ENCODE measurements at places on chromosomes 12 and 14.

GRCh38 chr12:82862069-82862841 is 175.5 kb downstream of the TMTC2 start:
- DNase-seq, result no peak

- no peak for DNase-seq
These were observed 26.8 kb downstream of the CCDC177 start for GRCh38 chr14:69547701-69548348.

- DNase-seq, result no peak
These were observed 398.1 kb downstream of the NOVA1 start for GRCh38 chr14:26199590-26200370.

- no peak for DNase-seq
These were observed 588 bp upstream of the GRIN2B start for GRCh38 chr12:13981990-13982389.

DNA sequence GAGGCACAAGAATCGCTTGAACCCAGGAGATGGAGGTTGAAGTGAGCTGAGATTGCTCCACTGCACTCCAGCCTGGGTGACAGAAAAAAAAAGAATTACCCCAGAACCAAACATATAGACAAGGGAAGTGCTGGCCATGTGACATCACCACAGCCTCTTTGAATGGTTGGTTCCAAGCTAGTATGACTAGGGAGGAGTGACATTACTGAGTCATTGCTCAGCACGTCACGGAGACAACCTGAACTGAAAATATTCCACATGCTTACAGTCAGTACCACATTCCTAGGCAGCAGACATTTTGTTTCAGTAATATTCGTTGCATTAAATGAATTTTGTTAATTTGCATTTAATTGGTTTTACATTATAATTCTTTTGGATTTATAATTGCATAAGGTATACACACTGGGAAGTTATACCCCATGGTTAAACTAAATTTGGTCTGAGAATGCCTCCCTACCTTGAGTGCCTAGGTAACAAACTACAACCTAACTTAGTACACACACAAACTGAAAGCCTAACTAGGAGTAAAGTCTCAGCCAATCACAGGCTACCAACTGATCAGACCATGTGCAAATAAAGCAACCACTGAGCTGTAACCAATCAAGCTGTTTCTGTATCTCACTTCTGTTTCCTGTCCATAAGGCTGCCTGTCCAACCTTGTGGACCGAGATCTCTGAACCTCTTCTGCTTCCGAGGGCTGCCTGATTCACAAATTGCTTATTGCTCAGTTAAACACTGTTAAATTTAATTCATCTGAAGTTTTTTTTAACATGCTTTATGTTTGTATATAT is 164.4 kb downstream of the CAND1 start:
- DNase-seq, result no peak

DNA sequence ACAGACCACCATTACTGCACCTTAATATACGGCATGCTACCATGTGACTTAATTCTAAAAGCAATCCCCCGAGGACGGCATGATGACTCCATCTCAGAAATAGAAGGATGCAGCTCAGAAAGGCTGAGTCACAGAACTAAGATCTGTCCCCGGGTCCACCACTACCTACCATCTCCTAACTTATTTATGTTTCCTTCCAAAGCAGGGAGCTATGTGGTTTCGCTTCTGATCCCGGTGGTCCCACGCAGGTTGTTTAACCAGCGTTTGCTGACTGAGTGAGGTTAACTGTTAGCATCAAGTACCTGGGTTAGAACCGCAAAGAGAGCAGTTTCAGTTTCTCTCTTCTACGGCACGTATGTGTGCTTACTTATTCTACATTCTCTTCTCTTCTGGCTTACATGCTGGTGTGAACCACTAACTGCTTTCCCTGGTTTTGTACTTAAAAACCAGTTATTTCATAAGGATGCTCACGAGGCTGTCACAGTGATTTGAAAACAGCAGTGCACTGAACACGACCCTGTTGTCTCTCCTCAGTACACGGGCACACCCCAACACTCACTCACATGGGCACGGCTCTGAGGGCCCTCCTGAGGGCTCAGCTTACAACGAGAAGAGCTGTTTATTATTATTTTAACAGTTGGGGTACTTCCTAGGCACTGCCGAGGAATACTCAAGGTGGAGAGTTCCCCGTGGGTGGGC is 66.7 kb downstream of the CCDC88C start:
- DNase-seq, result no peak
